Stimulated activated CD4-positive, alpha-beta T cell treated with anti-CD3 and anti-CD28 coated beads, Interleukin-1b, Interleukin-23, amount 100 ng/mL, for 48 hours (primary cell): ENCODE measurements at places on chromosomes 3 and 15.
A peak's percentile ranks its signal among the peaks of the same experiment; 100 is the strongest.

DNA sequence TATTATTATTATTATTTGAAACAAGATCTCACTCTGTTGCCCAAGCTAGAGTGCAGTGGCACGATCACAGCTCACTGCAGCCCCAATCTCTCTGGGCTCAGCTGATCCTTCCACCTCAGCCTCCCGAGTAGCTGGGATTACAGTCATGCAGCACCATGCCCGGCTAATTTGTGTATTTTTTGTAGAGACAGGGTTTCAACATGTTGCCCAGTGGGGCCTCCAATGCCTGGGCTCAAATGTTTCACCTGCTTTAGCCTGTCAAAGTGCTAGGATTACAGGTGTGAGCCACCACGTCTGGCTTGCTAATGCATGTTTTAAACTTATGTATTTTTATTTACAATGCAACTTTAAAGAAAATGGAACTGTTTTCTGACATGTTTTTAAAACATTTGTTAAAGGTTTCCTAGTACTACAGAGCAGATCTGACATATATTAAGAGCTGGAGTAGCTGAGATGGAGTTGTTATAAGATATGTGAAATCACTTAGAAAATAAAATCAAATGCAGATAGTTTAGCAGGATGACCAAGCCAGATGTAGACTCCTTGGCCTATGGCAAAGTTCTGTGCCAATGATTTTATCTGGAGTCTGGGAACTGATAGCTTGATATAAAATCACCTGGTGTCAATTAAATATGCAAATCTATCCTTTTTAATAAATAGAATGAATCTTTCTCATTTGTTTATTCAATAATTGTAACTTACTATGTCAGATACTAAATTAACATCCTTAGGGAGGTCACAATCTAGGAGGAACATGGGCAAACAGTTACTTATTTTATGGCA, 310.1 kb upstream of the NAALADL2 start:
- DNase-seq, result no peak

- no peak for DNase-seq
These were observed 145.4 kb upstream of the SLC24A5 start for GRCh38 chr15:47975427-47975826.

DNA sequence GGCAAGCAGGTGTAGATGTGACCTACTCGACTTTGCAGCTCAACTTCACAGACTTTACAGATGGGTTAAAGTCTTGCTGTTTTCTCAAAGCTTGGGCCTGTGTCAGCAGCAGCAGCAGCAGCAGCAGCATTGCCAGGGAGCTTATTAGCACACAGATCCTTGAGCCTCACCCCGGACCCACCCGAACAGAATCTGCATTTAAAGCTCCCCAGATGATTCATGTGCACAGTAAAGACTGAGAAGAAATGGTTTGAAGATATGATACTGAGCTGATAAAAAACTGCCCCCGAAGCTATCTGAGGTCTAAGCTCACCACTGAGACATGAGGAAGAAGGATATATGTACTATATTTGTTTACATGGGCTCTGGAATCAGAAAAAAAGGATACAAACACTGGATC, 231.7 kb downstream of the ARPP21 start:
- no peak for DNase-seq

DNA sequence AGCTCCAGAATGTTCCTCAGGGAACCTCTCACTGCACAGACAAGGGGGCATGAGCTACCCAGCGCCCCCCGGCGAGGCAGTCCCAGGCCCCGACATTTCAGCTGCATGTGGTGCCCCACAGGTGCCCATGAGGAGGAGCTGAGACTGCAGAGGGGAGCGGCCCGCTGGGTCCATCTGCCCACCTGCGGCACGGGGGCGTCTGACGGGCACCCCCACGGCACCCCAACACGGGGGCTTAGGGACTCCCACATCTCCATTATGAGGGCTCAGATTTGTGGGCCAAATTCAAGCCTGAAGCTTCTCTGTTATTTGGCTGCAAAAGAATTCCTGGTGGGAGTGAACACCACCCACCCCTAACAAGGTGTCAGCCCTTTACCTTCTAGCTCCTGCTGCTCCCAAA, 258.4 kb downstream of the UACA start:
- DNase-seq, result no peak

DNA sequence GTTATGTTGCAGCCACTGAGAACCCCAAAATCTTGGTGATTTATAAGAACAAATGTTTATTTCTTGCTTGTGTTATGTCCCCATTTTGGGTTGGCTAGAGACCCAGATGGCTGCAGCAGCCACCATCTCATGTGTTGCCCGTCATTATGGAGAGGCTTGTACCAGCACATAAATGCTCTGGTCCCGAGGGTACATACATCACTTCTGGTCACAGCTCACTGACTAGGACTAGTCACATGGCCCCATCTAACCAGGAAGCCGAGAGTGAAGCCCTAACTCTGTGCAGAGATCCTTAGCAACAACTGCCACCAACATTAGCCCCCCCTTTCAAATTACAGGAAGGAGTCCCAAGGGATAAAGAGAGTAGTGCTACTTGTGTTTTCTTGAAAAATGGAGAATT, 25.5 kb upstream of the HACD2 start:
- DNase-seq, result no peak

GRCh38 chr3:160132226-160132625, 93.0 kb upstream of the C3orf80 start:
- DNase-seq, result no peak

- DNase-seq, result no peak
These were observed 4.5 kb upstream of the FES start for GRCh38 chr15:90879730-90880366.

DNA sequence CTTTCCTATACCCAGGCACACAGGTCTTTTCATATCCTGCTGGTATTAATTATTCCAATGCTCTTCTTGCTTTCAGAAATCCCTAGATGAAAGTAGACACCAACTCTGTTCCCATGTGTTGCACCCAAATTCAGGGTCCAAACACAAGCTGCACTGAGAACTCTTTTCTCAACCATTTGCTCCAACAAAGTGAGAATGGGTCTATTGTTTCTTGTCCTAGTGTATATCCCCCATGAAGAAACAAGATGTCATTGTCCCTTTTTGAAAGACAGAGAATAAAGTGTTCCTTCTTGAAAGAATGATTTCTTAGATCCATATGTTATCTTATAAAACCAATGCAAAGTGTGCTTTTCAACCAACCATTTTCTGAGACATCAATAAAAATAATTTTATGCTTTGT, 353.7 kb downstream of the CNTN6 start:
- DNase-seq, result no peak

DNA sequence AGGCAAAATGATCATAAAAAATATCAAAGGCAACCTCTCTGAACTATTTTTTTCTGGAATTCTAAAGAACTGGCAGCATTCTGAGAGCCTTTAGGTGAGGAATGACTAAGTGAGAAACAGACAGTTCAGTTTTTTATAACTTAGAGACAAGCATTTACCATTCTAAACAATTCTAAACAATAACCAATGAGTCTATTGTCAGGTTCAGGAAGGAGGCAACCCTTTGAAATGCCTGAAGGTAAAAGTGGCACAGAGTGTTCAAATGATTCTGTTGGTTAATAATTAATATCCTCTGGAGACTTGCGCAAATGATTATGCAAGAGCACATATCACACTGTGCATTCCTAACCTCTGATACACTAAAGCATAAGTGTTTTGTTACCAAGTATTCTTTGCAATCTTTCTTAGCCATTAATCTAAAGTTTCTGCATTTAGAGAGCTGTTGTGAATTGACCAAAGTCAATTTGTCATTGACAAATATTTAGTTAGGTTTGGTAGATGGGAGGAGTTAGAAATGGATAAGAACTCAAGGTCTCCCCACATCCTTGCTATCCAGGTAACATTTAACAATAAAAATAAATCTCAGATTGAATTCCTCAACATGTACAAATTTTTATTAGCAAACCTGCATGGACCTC, 9.2 kb upstream of the TGFBR2 start:
- no peak for DNase-seq

GRCh38 chr3:131735116-131735515, 232.3 kb upstream of the MRPL3 start:
- DNase-seq, result no peak

- DNase-seq, result no peak
These were observed 31.0 kb upstream of the MFSD1 start for GRCh38 chr3:158770741-158771350.

DNA sequence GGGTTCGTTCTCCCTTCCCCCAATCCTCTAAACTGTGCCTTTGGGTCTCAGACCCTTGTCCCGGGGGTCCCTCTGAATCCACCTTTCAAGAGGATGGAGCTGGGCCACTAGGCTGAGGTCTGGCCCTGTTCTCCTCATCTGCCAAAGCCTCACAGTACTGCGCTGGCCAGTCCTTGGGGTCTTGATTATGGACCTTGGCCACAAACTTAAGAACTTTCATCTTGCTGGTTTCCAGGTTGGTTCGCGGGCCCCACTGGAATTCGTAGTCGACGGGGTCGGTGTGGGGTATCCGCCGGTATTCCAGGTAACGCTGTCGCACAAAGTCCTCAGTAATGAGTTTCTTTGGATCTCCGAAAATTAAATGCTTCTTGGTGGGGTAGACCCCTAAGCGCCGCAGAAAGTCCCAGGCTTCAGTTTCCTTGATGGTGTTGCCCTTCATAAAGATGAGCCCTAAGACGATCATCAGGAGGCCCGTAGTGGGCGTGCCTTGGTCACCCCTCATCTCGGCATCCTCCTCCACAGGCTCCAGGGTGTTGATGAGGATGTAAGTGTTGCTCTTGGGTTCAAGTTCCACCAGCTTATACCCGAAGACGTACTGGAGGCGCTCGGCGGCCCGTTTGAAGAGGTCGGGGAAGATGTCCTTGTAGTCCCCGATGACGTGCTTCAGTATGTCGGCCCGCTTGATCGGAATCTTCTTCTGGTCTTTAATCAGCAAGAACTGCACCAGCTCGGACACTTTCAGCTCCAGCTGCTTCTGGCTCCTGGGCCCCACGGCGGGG, 727 bp downstream of the NSMCE3 start:
- DNase-seq, result peak; percentile 46

- DNase-seq, result no peak
These were observed 164.6 kb upstream of the HES1 start for GRCh38 chr3:193971261-193971751.

- DNase-seq, result no peak
These were observed 16.8 kb downstream of the CLDN1 start for GRCh38 chr3:190305406-190305805.

DNA sequence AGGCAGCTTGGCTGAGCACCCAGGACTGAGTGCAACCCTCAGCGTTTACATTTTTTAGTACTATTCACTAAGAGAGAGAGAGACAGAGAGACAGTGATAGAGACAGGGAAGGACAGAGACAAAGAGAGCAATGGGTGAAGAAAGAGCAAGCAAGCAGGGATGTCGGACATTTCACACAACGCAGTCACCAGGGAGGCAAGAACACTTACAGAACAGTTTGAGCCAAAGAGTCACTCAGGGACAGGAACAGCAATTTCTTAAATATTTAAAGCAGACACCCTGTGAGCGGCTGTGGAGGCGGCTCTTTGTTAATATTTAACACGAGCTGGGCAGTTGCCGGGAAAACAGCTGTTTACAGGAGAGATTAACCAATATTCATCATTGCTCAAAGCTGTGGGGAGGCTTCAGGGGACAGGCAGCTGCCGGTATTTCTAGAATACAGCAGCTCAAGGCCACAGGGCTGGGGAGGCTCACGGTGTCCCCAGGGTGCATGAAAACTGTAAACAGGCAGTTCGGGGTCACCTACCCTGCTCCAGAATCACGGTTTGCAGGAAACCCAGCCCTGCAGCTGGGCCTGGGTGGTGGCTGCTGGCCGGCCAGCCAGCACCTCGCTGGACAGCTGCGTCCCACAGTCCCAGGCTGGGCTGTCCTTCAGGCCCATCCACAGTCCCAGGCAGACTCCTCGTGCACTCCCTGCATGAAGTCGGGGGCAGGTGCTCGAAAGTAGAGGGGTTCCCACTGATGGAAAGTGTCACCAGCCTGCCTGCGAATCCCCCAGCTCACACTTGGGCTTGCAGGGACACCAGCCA, 38.8 kb upstream of the PCSK6 start:
- DNase-seq, result no peak

DNA sequence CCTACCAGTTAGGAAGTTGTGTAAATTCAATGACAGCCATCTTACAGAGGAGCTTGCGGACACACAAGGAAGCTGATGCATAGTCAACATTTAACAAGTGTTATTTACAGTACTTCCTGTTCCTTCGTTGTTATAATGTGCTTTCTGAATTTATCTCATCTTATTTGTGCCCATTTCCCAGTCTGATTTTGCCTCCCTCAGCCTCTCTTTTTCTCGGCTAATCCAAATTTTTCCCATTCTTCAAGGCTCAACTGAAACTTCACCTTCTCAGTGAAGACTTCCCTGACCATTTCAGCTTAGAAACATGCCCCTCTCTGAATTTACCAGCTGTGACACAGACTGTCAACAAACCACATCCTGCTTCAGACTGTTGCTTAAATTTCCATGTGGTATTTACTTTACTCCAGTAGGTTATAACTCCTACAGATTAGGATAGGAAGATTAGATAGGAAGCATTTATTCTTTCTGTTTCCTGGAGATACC, 55.7 kb upstream of the CP start:
- no peak for DNase-seq

- no peak for DNase-seq
These were observed 548.8 kb upstream of the MDFIC2 start for GRCh38 chr3:70861234-70861633.

- no peak for DNase-seq
These were observed 6.0 kb downstream of the SNRPA1 start for GRCh38 chr15:101288905-101289513.

- DNase-seq, result no peak
These were observed 84.9 kb upstream of the PSMD6 start for GRCh38 chr3:64108231-64108630.

DNA sequence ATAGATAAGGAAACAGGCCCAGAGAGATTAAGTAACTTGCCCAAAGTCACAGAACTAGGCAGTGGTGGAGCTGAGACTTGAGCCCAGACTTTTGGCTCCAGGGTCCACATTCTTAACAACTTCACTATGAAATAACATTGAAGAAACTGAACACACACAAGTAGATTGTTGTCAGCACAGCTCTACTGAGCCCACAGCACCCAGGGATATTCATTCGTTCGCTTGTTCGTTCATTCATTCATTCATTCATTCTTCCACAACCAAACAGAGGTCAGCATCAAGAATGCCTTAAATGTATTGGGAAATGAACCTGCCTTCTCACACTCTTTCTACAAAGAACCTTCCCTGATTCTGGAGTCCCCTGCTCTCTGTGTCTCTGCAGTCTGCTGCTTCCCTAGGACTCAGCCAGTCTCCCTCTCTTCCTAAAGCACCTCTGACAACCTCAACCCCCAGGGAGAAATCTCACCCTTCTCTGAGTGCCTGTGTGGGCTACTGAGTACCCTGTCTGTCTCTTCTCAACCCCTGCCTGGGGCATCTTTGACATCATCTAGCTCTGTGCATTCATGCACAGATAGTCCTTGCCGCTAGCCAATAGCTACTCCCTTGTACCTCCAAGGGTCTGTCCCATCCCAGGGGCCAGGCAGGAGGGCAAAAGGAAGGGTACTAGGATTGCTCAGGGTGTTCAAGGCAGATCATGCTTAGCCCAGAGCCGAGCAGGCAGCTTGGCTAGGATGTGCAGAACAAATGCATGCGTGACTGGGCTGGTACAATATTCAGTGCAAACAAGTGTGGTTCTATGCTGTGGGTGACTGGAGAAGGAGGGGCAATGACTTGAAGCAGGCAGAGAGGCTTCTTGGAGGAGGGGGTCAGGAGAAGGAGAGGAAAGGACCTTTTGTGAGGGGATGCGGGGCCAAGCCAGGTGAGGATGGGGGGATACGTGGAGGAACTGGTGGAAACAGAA, 3.4 kb downstream of the LINGO1 start:
- no peak for DNase-seq
